ENCODE measurements at places on chromosomes 3 and 15.

DNA sequence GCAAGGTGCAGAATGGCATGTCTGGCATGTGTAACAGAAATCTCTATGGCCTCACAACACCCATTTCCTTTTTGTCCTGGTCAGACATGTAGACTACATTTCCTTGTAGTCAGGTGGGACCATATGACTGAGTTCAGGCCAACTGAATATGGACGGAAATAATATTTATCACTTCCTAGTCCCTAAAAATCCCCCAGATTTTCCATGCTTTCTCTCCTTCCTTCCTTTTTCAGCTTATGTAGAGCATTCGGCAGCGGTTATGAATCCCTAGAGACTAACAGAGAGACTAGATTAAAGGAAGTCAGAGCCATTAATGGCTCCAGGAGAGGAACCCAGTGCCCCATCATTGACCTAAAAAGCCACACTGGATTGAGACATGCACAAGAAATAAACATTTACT lies 35.8 kb downstream of the SLC9A9 start:
- DNase-seq, result no peak

GRCh38 chr3:58260261-58260731 lies 22.7 kb downstream of the ABHD6 start:
- DNase-seq, result no peak

DNA sequence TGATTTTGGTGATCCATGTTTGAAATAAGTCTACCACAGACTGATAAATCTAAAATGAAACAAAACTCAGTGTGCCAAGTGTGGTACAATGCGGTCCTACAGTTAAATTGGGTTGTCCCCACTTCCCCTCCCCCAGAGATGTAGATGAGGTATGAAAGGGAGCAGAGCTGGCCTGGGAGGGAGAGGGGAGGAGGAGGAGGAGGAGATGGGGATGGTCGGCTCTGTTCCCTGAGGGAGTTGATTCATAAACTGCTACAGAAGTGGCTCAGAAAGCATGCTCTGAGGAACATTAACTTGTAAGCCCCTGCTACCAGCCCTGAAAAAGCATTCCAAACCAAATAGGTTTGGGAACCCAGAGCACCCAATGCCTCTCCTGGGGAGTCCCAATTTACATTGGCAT lies 28.0 kb upstream of the CHRNB4 start:
- DNase-seq, result no peak

- DNase-seq, result no peak
These were observed 567 bp downstream of the TICRR start for GRCh38 chr15:89575656-89576416.

DNA sequence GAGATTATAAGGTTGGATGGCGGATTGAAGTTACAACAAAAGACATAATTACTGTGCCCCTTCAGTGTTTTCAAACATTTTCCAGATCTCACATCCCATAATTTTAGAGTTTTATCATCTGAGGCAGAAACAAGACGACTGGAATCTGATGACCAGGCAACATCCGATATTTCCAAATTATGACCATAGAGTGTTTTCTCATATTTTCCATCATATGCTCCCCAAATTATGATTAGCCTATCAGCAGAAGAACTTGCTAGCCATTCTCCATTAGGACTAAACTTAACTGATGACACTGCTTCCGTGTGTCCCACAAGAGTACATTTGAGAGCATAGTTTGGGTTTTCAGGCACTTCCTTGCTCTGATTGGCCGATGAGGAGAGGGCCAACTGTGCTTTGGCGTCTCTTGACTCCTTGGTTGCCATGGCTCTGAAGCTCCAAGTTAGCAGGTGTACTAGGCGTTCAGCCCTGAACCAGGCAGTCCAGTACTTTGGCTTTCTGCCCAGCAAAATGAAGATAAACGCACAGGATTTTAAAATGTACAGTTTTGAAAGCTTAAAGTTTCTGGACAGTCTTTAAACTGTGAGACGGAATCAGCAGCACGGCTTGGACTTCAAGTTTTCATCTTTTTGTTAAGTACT lies 638 bp downstream of the WDR5B start:
- peak; percentile 10 for DNase-seq

- no peak for DNase-seq
These were observed 144.5 kb downstream of the ATP10A start for GRCh38 chr15:25718597-25718996.

GRCh38 chr3:64063207-64063982 lies 40.1 kb upstream of the PSMD6 start:
- no peak for DNase-seq
